SJSA1 (cell line): ENCODE measurements at places on chromosomes 4 and X.

DNA sequence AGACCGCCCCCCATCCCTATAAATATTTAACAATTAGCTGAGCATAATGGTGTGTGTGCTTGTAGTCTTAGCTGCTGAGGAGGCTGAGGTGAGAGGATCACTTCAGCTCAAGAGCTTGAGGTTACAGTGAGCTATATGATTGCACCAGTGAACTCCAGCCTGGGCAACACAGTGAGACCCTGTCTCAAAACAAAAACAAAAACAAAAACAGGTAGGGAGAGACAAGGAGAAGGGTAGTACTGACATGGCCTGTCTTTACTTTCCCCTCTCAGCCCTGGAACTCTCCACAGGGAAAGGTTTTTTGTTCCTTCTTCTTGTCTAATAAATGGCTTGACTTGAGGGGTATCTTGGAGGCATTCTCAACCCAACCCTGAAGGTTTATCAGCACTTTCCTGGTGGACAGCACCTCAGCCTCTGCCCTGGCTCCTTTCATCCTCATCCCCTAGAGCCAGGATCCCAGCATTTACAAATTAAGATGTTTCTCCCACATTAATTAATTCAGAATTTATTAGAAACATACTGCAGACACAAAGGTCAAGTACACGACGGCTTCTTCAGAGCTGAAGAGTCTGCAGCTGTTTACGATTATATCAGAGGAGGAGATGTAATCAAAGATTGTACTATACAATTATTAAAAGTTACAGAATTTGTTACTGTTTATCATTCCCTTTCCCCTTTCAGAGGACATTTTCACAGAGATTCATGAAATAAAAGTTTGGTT lies 131.8 kb downstream of the AFF1 start:
- DNase-seq, result no peak

DNA sequence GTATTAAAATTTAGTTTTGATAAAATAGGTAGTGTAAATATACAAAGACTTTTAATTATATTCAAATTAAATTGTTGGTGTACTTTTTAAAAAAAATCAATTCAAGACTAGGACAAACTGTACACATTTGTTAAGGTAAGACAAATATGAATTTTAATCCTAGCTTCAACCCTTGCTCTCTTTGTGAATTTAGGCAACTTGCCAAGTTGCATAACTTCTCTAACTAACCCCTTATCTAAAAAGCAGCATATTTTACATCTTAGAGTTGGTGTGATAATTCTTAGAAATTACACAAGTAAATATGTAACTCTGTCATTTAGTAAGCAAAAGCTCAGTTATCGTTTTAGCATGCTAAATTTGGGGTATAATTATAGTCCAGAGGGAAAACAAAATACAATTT lies 78.1 kb upstream of the FSTL5 start:
- no peak for DNase-seq

DNA sequence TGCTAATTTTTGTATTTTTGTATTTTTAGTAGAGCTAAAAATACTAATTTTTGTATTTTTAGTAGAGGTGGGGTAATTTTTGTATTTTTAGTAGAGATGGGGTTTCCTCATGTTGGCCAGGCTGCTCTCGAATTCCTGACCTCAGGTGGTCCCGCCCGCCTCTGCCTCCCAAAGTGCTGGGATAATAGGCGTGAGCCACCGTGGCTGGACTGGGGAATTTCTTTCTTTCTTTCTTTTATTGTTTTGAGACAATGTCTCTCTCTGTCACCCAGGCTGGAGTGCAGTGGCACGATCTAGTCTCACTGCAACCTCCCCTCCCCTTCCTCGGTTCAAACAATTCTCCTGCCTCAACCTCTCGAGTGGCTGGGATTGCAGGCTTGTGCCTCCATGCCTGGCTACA lies 83.0 kb downstream of the FAM193A start:
- DNase-seq, result no peak

DNA sequence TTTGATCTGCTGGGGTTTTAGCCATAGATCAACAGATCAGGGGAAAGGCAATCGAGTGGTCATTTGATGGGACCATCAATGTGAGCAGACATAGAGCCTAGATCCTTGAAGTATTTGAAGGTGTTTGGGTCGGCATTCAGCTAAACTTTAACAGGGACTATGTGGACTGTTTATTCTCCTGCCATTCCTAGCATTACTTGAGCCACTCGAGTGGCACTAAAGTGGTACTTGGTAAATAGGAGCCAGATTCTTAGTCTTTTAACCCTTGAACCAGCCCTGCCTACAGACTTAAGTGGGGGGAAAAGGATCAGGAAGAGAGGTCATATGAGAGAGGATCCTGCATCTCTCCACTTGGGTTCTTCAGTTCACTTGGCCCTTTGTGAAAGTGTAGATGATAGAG lies 3.8 kb downstream of the MSN start:
- no peak for DNase-seq

DNA sequence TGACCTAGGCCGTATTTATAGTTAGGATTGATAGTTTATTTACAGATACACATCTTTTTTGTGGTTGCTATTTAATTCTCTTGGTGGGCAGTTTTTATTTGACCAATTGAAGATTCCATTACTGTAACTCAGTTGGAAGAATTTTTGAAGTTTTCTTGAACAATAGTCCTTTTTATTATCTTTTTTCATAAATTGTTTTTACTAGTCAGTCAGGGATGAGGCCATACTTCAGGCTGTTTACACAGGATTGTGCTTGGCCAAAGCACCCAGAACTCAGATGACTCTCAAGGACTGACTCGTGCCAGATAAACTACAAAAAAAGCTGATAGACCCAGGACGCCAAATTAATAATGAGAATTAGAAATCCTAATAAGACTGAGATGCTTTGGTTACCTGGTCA lies 7.0 kb downstream of the HERC3 start:
- DNase-seq, result peak; percentile 51
